ENCODE measurements at places on chromosomes 13 and 19.

GRCh38 chr13:52847682-52848432, 583 bp downstream of the PCDH8 start:
- DNase-seq = no peak

- no peak for DNase-seq
These were observed 392.7 kb upstream of the ZNF507 start for GRCh38 chr19:31952693-31953092.

- DNase-seq = no peak
These were observed 35.6 kb downstream of the ATP11A start for GRCh38 chr13:112725346-112726015.

DNA sequence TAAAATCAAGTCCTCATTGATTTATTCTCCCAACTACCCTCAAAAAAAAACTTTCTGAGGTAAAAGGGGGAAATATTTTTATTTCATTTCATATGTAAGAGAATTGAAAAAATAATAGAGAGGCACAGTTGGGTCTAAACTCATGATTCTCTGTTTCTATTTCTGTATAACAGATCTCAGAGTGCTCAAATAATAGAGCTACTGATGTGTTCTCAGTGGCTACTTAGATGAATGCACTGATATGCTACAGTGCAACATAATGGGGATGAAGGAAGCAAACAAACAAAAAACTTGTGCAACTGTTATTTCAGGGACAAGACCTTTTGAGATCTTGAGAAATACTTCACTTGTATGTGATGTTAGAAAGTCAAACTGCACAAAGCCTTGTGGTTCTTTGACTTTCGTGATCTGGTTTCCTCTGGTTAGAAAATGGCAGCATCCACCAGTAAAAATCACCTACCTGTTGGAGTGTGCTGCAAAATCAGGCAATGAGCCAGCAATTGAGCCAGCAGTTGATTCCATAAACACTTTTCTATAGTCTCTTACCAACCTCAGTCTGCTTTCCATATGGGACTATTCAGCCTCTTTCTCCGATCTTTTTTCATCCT, 9.7 kb upstream of the DACH1 start:
- no peak for DNase-seq

DNA sequence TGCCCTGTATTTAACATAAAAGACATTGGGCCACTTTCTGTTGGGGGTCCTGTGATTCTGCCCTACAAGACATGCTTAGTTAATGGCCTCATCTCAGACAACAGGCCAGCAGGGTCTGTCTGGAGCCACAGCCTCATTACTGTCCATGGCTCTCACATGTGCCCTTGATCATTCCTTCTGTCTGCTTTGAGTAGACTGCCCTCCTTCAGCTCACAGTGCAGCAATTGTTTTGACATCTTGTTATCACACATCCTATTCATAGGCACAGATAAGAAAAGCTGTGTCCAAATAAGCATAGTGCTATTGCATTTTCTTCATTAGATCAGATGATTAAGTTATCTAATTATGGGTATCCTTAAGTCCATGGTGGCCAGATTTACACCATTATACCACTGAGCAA, 127.9 kb downstream of the KCTD12 start:
- peak; percentile 59 for DNase-seq

DNA sequence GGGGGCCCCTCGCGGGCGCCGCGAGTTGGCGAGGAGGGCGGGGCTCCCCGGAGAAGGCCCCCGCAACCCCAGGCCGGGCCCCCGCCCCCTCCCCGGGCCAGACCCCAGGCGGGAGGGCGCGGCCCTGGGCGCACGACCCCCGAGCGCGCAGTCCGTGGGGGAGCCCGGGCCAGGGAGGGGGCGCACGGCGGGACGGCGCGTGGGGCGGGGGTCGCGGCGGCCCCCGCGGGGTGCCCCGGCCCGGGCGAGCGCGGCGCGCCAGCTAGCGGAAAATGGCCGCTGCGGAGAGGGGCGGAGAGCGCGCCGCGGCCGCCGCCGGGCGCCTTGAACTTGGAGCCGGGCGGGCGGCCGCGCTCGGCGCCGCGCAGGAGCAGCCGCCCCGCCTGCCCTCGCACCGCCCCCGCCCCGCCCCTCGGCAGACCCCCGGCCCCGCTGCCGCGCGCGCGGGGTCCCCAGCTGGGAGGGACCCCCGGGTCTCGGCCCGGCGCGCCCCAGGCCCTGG, 6.4 kb upstream of the NFIC start:
- DNase-seq = no peak

GRCh38 chr13:38703255-38703654, 16.4 kb downstream of the FREM2 start:
- DNase-seq = no peak

DNA sequence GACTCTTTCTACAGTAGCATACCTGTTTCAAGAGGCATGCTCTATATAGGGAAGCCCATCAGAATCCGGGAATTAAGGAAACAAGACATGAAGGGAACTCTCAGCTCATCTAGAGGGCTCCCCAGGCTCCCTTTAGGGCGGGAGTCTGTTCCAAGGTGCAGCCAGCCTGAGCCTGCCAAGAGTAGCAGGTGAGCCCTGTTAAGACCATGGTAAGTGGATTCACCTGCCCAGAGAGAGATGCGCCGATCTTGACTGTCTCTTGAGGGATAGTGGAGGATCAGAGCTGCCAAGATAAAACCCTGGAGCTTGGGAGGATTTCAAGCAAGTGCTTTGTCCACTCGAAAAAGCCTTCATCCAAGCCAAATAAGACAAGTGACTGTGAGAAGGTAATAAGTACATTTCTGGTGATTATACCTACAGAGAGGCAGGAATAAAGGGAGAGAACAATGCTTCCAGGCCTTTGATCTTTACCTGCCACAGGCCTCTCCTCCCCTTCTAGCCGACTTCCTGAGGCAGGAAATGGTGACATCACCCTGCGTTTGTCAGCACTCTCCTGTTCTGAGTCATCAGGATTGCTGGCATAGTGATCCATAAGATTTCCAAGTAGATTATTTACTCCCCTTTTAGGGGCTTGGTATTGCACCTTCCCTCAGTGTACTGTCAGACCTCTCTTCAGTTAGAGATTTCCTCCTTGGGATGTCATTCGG, 31.5 kb downstream of the KLF5 start:
- DNase-seq = peak; percentile 79

DNA sequence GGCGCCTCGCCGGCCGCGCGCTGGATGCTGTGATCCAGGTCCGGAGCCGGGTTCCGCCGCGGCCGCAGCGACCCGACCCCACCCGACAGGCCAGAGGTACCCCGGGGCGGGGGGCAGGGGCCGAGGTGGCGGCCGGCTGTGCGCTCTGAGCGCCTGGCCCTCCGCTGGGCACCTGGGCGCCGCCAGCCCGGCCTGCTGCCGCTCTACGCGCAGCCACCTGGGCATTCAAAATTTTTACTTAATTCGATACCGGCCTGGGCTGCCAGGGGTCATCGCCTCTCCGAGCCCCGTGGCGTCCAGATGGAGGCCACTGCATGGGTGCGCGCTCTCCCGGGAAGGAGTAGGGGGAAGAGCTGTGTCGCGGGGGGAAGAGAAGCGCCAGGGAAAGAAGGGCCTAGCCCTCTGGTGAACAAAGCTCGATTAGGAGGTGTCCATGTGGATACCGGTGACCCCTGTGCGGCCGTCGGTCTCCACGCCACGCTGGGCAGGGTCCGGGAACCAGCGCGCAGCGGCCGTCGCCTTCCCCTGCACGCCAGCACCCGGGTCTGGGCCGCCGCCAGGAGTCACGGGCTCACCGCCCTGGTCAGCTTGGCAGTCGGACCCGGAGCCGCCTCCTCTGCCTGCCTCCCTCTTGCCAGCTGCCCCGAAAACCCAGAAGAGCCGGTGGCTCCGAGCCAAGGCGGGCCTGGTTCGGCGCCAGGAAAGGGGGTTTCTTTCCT, 666 bp downstream of the BIVM start:
- no peak for DNase-seq

DNA sequence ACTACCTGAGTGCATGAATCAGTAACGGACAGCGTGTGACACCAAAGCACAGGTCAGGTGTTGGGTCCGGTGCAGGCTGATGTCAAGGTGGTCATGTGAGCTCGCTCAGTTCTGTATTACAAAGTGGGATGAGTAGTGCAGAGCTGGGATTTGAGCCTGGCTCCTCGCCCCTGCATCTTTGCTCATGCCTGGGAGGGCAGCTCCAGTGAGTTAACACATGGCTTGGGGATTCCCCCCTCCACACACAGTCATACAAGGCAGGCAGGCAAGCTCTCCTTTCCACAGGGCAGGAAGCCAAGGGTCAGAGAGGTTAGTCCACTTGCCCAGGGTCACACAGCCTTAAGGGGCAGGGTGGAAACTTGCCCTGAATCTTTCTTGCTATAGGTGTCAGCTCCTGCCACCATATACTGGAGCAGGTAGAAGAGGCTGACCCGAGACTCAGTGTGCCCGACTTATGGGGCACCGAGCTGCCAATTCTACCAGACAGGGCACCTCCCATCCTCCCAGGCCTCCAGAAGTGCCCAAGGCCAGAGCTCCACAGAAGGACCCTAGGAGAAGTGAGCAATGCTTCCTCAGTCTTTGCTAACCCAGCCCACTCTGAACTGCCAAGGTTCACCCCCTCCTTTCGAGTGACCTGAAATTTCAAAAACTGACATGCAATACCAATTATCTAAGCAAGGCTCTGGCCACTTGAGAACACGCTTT, 35.4 kb downstream of the ZNF787 start:
- no peak for DNase-seq

- DNase-seq = no peak
These were observed 45.0 kb upstream of the IL17D start for GRCh38 chr13:20658451-20659040.

DNA sequence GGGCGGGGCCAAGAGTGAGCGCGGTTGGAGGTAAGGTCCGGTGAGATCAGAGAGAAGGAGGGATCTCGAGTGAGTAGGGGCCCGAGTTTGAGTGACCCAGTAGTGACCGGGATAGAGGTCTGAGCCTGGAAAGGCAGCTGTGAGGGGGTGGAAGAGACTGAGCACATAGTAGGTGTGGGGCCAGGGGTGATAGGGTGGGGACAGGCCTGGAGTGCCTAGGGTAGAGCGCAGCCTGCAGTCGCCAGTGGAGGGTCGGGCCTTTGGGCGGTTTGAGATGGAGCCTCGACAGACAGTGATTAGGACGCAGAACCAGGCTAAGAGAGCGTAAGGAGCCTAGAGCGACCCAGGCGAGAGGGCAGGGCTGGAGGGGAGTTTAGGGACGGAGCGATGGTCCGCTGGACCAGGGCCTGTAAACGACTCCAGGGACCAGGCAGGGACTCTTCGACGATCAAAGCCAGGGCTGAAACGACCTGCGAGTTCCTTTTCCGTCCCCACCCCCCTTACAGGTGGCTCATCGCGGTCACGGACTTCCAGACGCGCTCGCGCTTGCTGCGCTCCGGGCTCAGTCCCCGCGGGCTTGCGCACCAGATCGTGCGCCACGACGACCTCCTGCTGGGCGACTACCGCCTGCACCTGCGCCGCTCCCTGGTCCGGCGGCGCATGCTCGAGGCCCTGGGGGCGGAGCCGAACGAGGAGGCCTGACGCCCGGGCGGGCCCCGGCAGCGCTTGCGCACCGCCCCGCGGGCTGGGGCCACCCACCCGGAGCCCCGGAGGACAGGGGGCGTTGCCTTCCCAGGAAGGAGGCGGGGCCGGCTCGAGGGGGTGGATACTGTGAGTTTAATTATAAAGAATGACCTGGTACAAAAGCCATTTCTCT, 9.4 kb downstream of the C19orf81 start:
- DNase-seq = peak; percentile 75

DNA sequence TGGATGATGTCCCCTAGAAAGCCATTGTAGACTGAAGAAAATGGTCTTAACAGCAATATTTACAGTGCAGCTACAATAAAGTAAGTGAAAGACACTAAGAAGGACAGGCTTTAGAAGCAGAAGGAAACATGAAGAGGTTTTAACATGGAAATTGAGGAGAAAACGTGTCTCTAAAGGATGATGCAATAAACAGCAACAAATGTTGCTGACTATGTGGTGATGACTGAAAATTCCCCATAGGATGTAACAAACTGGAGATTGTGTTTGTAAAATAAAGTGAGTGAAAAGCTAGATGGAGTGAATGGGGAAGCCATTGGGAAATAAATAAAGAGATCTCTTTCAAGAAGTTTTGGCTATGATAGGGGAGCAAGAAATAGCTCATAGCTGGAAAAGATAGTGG, 186.7 kb upstream of the IPO5 start:
- no peak for DNase-seq

DNA sequence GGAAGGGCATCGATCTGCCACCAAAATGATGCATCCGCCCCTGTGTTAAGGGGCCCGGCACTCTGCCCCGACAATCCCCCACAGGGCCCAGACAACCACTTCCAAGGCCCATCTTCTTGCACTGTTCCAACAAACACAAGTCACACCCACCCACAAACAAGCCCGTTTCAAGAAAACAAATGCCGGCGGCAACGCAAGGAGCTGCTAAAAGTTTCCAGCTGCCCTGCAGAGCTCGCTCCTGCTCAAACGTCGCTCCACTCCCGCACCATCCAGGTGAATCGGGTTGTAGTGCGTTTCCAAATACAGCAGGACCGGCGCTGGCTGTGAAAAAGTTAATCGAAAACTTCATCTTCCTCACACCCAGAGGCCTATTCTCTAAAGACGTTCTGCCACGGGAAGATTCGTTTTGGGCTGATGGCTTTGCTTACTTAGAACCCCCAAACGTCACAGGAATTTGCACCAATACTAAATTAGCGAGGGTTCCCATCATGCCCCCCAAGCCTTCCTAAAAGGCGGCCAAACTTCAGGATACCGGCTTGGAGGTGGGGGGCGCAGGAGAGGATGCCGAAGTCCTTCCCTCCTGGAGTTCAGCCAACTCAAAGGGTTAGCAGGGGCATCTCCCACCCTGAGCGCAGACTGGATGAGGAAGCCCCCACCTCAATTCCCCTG, 107.4 kb upstream of the DOCK9 start:
- DNase-seq = peak; percentile 34

DNA sequence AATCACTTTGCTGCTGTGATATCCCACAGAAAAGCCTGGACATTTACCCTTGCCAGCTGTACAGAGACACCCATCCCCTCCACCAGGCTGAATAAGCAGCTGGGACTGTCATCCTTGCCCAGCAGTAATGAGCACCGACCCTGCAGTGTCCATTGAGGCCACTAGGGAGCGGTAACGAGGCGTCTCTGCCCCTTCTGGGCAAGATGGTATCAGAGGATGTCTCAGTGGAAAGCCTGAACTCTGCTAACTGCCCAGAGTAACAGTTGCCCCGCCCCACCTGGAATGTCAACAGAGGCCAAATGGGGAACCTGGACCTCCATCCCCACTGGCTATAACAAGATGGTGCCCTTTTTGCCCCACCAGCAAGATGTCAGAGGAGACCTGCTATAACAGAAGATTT, 22.8 kb upstream of the CEACAM20 start:
- DNase-seq = peak; percentile 45

Data from endothelial cell of umbilical vein (primary cell).